CD4-positive, alpha-beta T cell (primary cell): ENCODE measurements at places on chromosomes 13 and 19. TPM values are rescaled to one million over a fixed set of nuclear protein-coding genes. Genes with fewer than 3 reads are reported as not detected.

The OLFM2 gene
- 4.1 TPM for total RNA-seq

The LILRA1 gene
- total RNA-seq: 0.27 TPM

The IZUMO4 gene
- total RNA-seq: 17.4 TPM

The PSG1 gene
- not detected for total RNA-seq

The ELSPBP1 gene
- total RNA-seq: not detected

The NPAS1 gene
- 2.1 TPM for total RNA-seq

The SULT2B1 gene
- total RNA-seq: not detected

The RFX1 gene
- 16.3 TPM for total RNA-seq

The ZSWIM9 gene
- total RNA-seq: 3.1 TPM

The KLK14 gene
- not detected for total RNA-seq

The SELENOV gene
- total RNA-seq: not detected

The ADAMTSL5 gene
- 5.7 TPM for total RNA-seq

The SUCLA2 gene
- total RNA-seq: 18.7 TPM

The CD70 gene
- not detected for total RNA-seq

The ZNF333 gene
- 15.5 TPM for total RNA-seq

The FAAP24 gene
- total RNA-seq: 1.4 TPM

The CDK8 gene
- total RNA-seq: 6.0 TPM

The SRRM5 gene
- 0.56 TPM for total RNA-seq

The FCER2 gene
- not detected for total RNA-seq

The MISP3 gene
- 0.39 TPM for total RNA-seq

The ACP5 gene
- total RNA-seq: 15.3 TPM

The FFAR2 gene
- total RNA-seq: not detected

The ADAT3 gene
- 7.9 TPM for total RNA-seq

The C19orf67 gene
- not detected for total RNA-seq

The SHISA7 gene
- not detected for total RNA-seq

The GRK1 gene
- total RNA-seq: not detected

The CEACAM16 gene
- total RNA-seq: not detected

The CKM gene
- not detected for total RNA-seq

The NKPD1 gene
- total RNA-seq: 0.73 TPM

The PEX11G gene
- not detected for total RNA-seq

The KRTDAP gene
- not detected for total RNA-seq

The SLC25A15 gene
- total RNA-seq: 2.2 TPM

The ZNF575 gene
- 2.7 TPM for total RNA-seq

The ZNF844 gene
- 23.7 TPM for total RNA-seq

The KIR2DL1 gene
- not detected for total RNA-seq

The CRLF1 gene
- total RNA-seq: not detected

The MYO16 gene
- 0.70 TPM for total RNA-seq

The TSHZ3 gene
- 0.61 TPM for total RNA-seq

The POU2F2 gene
- 19.9 TPM for total RNA-seq

The ASPDH gene
- not detected for total RNA-seq

The ING1 gene
- total RNA-seq: 14.6 TPM

The PPAN gene
- total RNA-seq: 127 TPM

The CLIP3 gene
- 0.85 TPM for total RNA-seq

The KCNC3 gene
- 2.0 TPM for total RNA-seq

The ZNF460 gene
- 65.0 TPM for total RNA-seq

The IL11 gene
- 0.92 TPM for total RNA-seq

The EHD2 gene
- not detected for total RNA-seq

The CADM4 gene
- 0.28 TPM for total RNA-seq

The COL5A3 gene
- total RNA-seq: 4.4 TPM

The SPACA7 gene
- total RNA-seq: not detected

The CYP4F22 gene
- total RNA-seq: 0.19 TPM

The GPR18 gene
- total RNA-seq: 45.1 TPM

The KCTD12 gene
- 4.8 TPM for total RNA-seq

The WDR87 gene
- total RNA-seq: not detected

The NLRP4 gene
- not detected for total RNA-seq

The FGF22 gene
- 0.49 TPM for total RNA-seq

The ZSCAN1 gene
- total RNA-seq: not detected
